ENCODE measurements at places on chromosomes 1 and 21.

DNA sequence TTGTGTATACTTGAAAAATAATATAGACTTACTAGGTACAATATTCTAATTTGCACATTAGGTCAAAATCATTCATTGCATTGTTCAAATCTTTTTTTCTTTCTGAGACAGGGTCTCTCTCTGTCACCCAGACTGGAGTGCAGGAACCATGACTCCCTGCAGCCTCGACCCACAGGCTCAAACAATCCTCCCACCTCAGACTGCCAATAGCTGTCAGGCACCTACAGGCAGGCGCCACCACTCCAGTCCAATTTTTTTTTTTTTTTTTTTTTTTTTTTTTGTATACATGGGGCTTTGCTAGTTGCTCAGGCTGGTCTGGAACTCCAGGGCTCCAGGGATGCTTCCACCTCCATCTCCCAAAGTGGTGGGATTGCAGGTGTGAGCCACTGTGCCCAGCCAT, 656.9 kb downstream of the KCNT2 start:
- DNase-seq: no peak

DNA sequence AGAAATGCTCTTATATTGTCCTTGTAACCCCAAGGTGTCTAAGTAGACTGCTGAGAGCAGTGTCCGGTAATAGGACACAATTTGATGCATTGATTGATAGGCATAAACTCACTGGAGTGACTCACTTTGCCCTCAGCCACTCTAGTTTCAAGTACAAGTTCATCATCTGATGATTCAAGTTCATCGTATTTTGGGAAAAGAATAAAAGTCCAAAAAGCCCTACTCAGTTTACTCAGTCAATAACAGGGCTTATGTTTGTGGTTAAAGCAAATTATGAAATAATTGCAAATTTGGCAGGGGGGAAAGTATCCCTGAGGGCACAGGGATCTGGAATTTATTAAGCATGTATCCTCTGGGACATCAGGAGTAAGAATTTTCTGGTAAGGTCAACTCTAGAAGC, 7.6 kb upstream of the ATF3 start:
- DNase-seq: no peak

DNA sequence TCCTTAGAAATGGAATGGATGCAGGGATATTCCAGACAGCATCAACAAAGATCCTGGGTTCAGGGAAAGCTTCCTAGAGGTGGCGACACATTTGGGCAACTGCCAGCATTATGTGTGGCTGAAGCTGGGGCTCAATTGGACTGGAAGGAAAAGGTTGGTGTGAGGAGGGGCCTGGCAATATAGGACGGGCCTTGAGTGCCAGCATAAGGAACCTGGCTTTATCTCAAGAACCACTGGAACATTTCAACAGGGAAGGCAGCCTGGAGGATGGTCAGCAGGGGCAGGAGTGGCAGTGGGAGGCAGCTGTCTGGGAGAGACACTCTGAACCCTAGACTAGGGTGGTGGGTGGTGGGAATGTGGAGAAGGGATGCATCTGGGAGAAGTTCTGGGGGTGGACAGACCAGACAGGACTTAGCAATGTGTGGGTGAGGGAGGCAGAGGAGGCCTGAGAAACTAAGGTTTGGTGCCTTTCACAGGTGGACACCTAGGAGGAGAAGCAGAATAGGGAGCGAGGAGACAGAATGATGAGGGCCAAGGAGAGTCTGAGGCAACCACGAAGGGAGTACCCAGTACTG, 3.5 kb downstream of the SH3BGRL3 start:
- DNase-seq: no peak

GRCh38 chr1:207901041-207901653, 9.8 kb downstream of the CD34 start:
- no peak for DNase-seq

- no peak for DNase-seq
Measured at GRCh38 chr1:66500301-66500700, 33.7 kb upstream of the SGIP1 start.

DNA sequence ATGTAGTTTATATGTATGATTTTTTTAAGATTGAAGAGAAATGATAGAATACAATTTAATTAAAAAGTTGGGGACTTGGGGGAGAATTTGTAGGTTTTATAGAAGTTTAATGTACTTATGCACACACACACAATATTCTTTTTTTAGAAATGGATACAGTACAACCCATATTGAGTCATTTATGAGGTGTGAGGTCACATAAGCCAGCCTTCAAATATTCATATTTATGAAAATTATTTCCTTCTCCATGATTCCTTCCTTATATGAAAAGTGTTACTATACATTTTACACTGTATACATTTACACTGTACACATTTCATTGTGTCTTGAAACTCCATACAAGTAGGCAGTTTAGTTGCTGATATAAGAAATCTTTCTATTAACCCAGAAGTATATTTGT, 96.2 kb upstream of the CHODL start:
- no peak for DNase-seq

DNA sequence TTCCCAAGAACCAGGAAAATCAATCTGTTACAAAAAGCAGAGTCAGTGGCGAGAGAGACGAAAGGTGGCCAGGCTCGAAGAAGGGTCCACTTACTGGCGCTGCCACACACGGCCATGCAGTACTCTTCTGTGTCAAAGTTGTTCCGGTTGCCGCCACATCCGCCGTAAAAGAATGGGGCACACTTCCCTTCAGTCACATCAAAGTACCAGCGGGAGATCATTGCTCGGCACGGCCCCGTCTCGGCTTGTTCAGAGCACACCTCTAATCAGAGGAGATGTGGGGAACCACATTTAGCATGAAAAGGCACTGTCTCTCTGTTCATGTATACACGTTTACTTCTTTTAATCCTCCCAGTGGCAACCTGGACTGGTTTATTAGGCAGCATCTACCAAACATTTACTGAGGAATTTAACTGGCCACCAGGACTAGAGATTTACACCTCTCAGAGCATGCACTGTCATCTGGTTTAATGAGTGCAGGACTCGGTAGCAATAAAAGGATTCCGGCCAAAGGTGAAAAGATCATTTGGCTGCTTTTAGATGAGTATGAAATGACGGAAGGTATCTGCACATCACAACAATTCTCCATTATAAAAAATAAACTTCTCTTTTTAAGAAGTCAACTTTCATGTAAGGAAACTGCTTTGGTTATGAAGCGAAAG, 170.5 kb downstream of the APP start:
- no peak for DNase-seq

DNA sequence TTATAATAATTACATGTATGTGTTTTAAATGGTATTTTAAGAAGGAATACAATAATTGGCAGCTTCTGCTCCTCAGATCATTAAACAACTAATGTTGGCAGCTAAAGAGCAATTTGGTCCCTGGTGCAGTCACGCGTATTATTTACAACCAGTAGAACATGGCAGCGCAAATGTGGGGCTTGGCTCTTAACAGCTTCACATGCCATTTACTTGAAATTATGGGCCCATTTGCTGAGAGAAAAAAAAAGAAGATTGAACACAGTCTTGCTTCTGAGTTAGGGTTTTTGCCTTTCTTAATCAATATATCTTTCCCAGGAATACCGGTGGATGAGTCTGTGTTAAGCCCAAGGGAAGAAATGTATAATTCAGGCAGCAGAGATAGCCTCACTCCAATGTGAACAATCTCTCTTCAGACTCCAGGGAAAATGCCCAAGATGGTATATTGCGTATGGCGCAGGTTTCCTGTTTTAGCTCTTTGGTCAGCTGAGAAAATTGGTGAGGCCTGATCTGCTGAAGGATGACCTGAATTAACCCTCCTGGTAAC, 174.5 kb downstream of the DISC1 start:
- DNase-seq: no peak

DNA sequence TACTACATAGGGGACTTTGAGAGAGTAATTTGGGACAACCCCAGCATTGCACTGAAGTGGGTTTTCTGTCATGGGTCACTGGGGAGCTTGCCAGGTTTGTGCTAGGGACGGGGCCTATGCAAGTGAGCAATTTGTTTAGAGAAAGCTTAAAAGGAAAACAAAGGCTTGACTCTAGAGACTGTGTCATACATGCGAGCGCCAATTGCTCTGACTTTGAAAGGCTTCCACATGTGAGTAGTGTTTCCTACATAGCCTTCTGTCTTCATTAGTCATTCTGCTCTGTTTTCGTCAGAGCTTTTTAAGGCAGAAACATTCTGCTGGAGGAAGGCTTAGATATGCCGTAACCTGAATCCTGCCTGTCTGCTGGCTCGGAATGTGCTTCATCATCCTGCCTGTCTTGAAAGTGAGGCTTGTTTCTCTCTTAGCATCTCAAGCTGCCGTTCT, 28.4 kb downstream of the TRIM45 start:
- DNase-seq: no peak

DNA sequence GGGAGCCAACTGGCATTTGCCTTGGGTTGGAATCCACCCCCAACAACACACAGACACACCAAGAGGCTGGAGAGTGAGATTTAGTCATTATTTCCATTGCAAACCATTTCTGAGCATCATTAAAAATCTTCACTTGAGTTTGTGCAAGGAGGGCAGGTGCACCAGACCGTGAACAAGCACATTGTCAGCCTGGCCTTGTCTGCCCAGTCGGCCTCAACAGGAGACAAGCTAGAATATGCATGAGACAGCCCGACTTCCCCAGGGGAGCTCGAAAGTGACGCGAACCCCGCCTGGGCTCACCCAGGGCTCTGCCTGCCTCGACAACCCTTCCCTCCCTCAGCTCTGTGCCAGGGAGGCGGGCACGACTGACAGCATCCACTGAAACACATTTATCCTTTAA, 15.4 kb upstream of the GUCA2B start:
- no peak for DNase-seq

GRCh38 chr21:37452227-37452626, 85.7 kb downstream of the DYRK1A start:
- no peak for DNase-seq

DNA sequence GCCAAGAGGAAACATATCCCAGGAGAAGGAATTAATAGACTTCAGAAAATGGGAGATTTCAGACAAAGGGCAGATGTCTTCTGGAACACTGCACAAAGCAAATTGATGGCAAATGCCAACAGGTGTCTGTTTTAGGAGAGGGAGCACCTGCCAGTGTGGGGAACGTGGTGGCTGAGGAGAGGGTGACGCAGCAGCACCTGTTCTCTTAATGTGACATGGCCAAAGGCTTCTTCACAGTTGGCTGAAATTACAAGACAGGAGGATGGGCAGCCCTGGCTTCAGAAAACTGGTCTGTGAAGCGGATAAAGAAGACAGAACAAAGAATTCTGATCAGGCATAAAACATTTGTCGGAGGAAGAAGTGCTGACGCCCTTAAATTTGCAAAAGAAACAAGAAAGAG, 178.7 kb upstream of the RUNX1 start:
- DNase-seq: no peak

GRCh38 chr21:33901412-33902288, 14.0 kb downstream of the ATP5PO start:
- no peak for DNase-seq

GRCh38 chr1:97017895-97018294, 296.3 kb downstream of the PTBP2 start:
- no peak for DNase-seq

DNA sequence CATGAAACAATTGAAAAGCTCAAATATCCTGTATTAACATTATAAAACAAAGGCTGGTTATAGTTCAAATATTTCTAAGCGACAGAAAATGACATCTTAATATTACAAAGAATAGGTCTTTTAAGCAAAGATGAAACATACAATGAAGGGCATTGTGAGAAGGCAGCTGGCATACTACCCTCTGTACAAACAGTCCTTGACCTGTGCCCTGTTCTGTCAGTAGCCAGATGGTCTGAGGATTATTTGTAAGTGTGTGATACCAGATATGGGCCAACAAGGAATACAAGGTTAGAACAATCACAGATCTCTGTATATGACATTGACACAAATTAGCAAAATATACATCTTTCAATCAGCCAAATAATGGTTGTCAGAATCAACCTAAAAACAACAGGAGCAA, 1350.4 kb downstream of the AMY1C start:
- DNase-seq: no peak

GRCh38 chr1:117178756-117179155, 32.0 kb downstream of the VTCN1 start:
- DNase-seq: no peak

DNA sequence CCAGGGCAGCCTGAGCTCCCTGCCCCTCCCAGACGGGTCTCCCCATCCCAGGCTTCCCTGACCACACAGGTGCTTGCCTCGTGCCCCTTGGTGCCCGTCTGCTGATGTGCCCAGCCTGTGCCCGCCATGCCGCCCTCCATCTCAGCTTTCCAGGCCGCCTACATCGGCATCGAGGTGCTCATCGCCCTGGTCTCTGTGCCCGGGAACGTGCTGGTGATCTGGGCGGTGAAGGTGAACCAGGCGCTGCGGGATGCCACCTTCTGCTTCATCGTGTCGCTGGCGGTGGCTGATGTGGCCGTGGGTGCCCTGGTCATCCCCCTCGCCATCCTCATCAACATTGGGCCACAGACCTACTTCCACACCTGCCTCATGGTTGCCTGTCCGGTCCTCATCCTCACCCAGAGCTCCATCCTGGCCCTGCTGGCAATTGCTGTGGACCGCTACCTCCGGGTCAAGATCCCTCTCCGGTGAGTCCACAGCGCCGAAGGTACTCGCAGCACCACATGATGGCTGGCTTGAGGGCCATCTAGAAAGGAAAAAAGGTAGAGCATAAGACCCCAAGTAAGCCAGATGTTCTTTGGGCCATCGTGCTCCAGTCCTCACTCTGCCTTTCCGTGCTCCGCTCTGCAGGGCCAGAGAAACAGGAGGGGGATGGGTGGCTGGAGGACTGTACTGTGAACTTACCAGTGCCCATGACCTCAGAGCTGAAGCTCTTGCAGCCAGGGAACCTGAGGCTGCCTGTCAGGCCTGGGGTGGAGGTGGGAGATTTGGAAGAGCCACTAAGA, 1.4 kb downstream of the ADORA1 start:
- no peak for DNase-seq

DNA sequence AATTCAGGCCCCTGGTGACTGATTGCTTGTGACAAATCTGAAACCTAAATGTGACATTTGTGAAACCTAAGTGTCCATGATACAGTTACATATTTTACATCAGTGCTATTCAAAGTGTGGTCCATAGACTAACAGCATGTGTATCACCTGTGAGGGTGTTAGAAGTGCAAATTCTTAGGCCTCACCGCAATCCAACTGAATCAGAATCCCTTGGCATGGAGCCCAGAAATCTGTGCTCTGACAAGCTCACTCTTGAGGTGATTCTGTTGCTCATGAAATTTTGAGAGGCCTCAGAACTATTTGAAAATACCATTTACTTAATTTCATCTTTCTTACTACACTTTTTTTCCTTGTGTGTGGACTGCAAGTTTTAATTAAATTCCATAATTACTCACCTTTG, 587.9 kb downstream of the ADGRL2 start:
- no peak for DNase-seq

- no peak for DNase-seq
Measured at GRCh38 chr1:30041741-30042437, 681.5 kb downstream of the MATN1 start.

DNA sequence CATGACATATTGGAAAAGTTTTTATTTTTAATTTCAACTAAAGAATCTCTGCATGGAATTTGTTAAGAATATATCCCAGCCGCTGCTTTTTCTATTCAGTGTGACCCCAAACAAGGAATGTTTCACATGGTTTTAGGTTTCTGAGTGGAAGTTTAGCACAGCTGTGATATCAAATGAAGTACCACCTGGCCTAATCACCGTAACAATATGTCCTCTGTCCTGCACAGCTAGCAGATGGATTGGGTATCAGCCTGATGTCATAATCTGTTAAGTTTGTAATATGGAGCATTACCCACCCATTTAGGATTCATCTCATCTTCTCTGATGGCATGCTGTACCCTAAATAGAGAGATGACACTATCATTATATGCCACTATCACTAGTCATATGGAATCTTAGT, 963.7 kb upstream of the ADGRL2 start:
- DNase-seq: no peak

- DNase-seq: no peak
Measured at GRCh38 chr1:29779146-29779545, 542.8 kb downstream of the PTPRU start.

Data from stimulated activated CD8-positive, alpha-beta memory T cell treated with anti-CD3 and anti-CD28 coated beads, Interleukin-12 subunit alpha, Interleukin-12 subunit beta, amount 100 ng/mL, for 1 hour (primary cell).